Occipital lobe (tissue), 3 donors: ENCODE measurements at places on chromosomes 1 and 21.
A peak's percentile ranks its signal among the peaks of the same experiment; 100 is the strongest.

DNA sequence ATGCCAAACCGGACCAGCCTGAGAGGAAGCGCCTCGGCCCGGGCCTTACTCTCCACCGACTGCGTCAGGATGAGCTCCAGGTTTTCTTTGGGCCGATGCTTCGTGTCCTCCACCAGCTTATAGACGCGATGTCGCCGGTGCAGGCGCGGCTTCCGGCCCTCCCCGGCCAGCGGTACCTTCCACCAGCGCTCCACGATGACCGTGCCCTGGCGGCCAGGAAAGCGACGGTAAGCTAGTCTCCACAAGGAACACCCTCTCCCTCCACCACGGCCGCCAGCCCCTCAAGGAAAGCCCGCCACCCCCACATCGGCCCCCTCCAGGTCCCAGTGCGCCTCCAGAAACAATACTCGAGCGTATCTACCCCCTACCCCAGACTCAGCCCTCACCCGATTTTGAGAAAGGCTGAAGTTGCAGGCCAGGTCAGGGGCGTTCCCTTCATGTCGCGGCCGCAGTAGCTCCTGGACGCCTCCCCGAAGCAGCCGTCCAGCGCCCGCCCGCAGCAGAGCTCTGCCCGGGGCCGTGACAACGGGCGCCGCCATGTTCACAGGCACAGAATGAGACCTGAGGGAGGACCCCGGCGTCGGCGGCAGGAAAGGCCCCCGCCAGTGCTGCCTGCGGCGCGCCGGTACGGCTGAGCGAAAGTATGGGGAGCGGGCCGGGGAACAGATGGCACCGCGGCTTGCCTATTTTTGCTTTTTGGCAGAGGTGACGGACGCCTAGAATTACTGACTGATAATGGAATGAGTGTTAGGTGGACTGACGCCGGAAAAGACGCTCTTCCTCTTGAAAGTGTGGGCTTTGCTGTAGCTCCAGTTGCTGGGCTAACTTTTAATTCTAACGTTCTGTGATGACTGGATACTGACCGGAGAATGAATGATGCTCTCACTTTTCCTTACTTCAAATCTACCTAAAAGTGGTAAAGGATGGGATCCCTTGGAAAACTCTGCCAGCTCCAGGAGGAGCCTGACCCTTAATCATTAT is at the start of gene MRPL9:
Gene MRPL9, minus strand, starts transcription at position 556 of the 981 bp plus-strand sequence. Its CDS starts 17 bp downstream, at position 539.
- peak; percentile 90 for DNase-seq

- DNase-seq, result no peak
Measured at GRCh38 chr21:41477641-41478318, 30.2 kb downstream of the TMPRSS2 start.

- DNase-seq, result no peak
Measured at GRCh38 chr1:203524152-203524551, 30.2 kb downstream of the OPTC start.

GRCh38 chr1:93704052-93704451 is 22.4 kb upstream of the BCAR3 start:
- no peak for DNase-seq

GRCh38 chr1:145942405-145942804 is 15.1 kb upstream of the RBM8A start:
- DNase-seq, result no peak

- DNase-seq, result no peak
Measured at GRCh38 chr1:171654942-171655745, 2.7 kb upstream of the MYOC start.

- no peak for DNase-seq
Measured at GRCh38 chr1:118984086-118984721, 3.9 kb downstream of the TBX15 start.

GRCh38 chr1:68321084-68321685 is 88.9 kb upstream of the WLS start:
- no peak for DNase-seq

GRCh38 chr21:26952374-26953066 is 14.4 kb downstream of the ADAMTS5 start:
- DNase-seq, result no peak

DNA sequence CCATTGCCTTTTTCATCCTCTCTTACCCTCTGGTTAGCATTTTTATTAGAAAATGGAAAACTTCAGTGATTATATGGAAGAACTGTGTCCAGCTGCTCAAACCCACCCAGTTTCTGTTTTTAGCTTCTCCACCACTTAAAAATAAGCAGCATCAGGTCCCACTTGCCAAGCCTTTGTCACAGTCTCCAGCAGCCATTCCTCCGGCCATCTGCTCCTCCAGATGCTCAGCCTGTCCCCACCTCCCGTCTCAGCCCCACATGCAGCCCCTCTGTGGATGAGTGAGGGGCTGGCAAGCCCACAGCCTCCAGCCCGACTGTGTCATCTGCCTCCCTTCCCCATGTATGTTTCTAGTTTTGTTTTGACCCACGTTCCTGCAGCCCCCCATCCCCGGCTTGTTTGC is 289.7 kb downstream of the HHAT start:
- DNase-seq, result peak; percentile 27

DNA sequence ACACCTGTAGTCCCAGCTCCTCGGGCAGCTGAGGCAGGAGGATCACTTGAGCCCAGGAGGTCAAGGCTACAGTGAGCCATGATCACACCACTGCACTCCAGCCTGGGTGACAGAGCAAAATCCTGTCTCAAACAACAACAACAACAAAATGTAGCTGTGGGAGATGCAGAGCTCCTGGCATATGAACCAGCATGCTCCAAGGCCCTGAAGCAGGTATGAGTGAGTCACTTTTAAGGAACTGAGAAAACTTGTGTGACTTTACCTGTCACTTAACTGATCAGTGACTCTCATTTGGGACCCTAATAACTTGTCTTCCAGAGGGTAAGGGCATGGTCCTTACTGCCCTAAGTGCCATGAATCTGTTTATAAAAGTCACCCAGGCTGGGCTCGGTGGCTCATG is 19.4 kb upstream of the TMEM222 start:
- no peak for DNase-seq

- peak; percentile 25 for DNase-seq
Measured at GRCh38 chr1:156583821-156584622, 4.5 kb downstream of the TTC24 start.

GRCh38 chr1:180177931-180178330 is 23.3 kb downstream of the QSOX1 start:
- no peak for DNase-seq

DNA sequence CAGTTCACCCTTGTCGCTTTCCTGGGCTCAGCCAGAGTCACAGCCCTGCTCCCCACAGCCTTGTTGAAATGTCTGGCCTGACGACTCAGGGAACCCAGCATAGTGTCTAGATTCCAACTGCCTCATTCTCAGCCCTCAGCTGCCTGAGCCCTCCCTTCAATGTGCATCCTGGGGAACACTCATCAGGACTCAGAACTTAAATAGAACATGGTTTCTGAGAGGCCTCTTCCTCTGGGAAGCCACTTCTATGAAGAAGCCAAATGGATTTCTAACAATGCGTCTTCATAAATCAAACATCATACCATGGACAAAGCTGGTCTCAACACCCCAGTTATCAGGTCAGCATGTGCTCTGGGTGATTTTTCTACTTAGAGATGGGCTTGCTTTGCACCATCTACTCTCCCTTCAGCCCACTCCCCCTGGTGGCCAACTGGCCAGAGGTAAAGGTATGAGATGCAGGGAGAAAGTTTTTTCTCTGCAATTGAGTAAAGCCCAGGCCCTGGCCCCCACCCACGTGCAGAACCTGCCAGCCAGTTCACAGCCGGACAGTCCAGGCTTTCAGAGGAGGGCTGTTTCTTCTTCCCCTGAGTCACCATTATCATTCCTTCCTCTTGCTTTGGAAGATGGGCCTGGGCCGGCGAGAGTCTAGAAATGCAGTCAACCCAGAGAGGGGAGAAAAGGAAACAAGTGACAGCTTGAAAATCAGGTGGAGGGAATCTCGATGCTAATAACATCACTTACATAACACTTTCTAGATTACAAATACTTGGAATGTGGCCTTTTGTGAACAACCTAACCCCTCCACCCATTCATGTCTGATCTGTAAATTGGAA is 32.1 kb downstream of the CD244 start:
- DNase-seq, result no peak

GRCh38 chr1:198622001-198622400 is 16.8 kb upstream of the PTPRC start:
- no peak for DNase-seq

DNA sequence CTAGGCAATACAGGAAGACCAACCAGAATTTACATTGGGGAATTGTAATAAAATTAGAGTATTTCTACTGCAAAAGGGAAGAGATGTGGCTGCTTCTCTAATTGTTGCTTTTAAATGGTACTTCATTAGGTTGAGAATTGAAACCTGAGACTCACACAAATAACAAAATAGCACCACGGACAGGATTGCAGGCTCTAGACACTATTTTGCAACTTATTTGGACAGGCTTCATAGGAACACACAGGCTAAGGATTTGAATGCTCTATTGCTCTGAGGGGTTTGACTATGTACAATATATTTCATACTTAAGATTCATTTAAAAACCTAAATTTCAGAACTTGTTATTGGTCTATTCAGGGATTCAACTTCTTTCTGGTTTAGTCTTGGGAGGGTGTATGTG is 79.6 kb downstream of the ATP1B1 start:
- DNase-seq, result no peak

DNA sequence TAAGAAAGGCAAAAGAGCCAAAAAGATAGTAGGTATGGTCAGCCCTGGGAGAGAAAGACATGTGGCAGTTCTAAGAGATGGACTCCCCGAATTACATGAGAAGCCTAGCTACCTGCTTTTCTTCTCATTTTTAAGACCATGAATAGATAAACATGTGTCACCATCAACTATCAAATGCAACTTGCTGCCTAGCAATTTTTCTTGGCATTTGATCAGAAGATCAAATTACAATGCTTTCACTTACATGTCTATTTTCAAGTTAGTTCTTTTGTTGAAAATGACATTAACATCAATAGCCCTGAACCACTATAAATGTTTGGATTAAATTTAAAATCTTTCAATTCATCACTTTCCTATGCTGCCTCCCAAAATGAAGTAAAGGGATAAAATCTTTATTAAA is 212.3 kb downstream of the HHIPL2 start:
- DNase-seq, result no peak

DNA sequence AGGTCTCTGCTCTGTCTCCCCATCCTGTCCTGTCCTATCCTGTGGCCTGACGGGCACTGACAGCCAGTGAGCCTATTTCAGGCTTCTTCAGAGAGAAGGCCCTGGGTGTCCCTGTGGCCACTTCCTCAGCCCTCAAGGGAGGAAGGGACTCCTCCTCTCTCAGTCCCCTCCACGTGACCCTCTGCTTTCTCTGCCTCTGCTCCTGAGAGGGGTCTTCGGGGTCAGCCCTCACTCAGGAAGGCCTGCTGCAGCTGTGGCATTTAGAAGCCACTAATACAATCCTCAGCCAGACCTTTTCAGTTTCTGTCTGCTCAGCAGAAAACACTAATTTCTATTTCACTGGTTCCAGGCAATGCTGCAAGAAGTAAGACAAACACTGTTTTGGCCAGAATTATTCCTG is 43.6 kb upstream of the ETV3 start:
- DNase-seq, result no peak

- DNase-seq, result peak; percentile 15
Measured at GRCh38 chr1:69982992-69983391, 222.4 kb downstream of the LRRC40 start.

GRCh38 chr1:211517006-211517405 is 25.0 kb upstream of the RD3 start:
- no peak for DNase-seq

DNA sequence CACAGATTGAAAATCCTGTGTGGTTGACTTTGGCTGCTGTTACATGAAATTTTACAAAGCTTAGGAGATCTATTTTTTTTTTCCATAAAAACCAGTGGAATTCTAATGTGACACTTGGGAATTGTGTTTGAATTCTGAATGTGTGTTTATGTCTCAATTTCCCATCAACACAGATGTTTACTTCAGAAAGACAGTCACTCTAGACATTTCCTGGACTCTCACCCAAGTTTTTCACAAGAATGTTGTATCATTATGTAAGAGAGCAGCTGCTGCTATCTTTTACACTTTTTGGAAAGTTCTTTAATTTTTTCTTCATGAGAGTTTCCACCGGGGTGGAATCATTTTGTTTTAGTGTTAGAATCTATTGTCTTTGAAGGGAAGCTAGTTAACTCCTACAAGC is 210.1 kb downstream of the GIPC2 start:
- DNase-seq, result no peak

DNA sequence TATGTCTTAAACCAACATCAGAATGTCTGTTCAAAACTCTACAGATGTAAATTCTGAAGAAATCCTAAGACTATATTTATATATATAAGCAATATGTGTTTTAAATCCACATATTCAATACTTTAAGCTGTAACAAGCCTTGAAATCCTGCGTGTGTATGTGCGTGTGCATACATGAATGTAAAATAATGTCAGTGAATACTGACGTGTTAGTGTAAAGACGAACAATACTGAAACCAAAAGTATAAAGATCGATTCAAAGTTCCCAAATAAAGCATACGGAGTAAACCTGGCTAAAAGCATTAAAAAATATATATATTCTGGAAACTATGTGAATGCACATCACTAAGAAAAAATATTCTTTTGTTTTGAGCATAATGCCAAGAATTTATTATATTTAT is 668.6 kb upstream of the NCAM2 start:
- no peak for DNase-seq

- no peak for DNase-seq
Measured at GRCh38 chr21:29056005-29056404, 17.4 kb downstream of the CCT8 start.

DNA sequence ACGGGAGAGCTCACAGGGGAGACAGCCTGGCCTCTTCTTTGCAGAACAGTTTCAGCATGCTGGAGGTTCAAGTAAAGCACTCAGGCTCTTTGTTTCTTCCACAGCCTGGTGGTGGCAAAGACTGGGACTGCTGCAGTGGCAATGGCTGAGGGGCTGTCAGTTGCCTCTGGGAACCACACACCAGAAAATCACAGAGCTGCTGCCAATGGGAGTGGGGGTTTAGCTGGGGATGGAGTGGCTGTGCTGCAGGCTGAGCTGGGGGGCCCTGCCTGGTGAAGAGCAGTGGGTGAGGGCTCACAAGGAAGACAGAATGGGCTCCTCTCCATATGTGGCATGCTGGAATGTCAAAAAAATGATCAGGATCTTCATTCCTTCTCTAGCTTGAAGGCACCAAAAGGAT is 25.6 kb upstream of the PTGFR start:
- no peak for DNase-seq
